ENCODE measurements at places on chromosomes 7 and 10. TPM values are rescaled to one million over a fixed set of nuclear protein-coding genes. Genes with fewer than 3 reads are reported as not detected.

DNA sequence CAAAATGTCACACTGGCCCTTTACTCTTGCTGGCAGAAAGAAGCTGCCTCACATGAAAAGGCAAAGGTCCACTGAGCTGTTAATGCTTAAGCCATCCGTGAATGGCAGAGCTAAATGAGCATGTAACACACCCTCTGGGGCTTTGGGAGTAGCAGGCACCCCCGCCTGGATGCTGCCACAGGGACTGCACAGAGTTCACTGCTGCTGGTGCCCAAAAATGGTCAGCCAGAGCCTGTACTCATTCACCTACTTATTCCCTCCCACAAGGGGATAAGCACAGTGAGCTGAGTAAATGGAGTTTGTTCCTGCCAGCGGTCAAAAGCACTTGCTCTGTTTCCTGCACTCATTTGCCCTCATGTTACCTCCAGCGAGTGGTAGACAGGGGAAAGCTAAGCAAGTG, 374.0 kb upstream of the STEAP1 start:
- no peak for DNase-seq
- H3K27me3 ChIP-seq = no peaks in the 10 kb centered on the region
- H3K27ac ChIP-seq = no peak overlapping the region
- no peaks in the 10 kb centered on the region for H3K4me1 ChIP-seq
- H3K36me3 ChIP-seq = no peaks in the 10 kb centered on the region
- H3K4me3 ChIP-seq = no peak overlapping the region

GRCh38 chr7:94003446-94004023, 620 bp downstream of the BET1 start:
- H3K4me3 ChIP-seq = peak overlapping the region; percentile 97
- H3K27ac ChIP-seq = peak overlapping the region; percentile 97
- DNase-seq = no peak
- peaks cover 4% of the 10 kb centered on the region for H3K27me3 ChIP-seq
- H3K4me1 ChIP-seq = peaks cover 35% of the 10 kb centered on the region
- peaks cover 2% of the 10 kb centered on the region for H3K36me3 ChIP-seq

- no peak overlapping the region for H3K27ac ChIP-seq
- H3K36me3 ChIP-seq = no peaks in the 10 kb centered on the region
- H3K27me3 ChIP-seq = peaks cover 27% of the 10 kb centered on the region
- no peak overlapping the region for H3K4me3 ChIP-seq
- DNase-seq = peak; percentile 27
Observed at GRCh38 chr10:43671659-43672531, 23.2 kb upstream of the ZNF32 start.

DNA sequence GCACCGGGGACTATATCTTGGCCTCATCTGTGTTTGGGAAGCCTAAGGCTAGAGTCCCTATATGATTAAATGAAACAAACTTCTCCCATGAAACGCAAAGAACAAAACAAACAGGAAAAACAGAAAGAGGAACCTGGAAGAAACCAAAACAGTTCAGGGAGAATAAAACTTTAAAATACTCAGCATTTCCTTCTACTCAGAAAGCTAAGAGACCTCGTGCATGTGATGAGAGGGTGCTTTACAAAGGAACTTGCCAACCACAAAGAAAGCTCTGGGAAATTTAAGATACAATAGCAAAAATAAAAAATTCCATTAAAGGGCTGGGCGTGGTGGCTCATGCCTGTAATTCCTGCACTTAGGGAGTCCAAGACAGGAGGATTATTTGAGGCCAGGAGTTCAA, 6.9 kb downstream of the PILRA start:
- H3K27ac ChIP-seq = no peak overlapping the region
- peaks cover 5% of the 10 kb centered on the region for H3K4me1 ChIP-seq
- no peak overlapping the region for H3K4me3 ChIP-seq

- no peak overlapping the region for H3K27ac ChIP-seq
- H3K4me3 ChIP-seq = no peak overlapping the region
- H3K27me3 ChIP-seq = peaks cover 14% of the 10 kb centered on the region
- DNase-seq = no peak
Observed at GRCh38 chr7:116699722-116700120, 27.7 kb downstream of the MET start.

DNA sequence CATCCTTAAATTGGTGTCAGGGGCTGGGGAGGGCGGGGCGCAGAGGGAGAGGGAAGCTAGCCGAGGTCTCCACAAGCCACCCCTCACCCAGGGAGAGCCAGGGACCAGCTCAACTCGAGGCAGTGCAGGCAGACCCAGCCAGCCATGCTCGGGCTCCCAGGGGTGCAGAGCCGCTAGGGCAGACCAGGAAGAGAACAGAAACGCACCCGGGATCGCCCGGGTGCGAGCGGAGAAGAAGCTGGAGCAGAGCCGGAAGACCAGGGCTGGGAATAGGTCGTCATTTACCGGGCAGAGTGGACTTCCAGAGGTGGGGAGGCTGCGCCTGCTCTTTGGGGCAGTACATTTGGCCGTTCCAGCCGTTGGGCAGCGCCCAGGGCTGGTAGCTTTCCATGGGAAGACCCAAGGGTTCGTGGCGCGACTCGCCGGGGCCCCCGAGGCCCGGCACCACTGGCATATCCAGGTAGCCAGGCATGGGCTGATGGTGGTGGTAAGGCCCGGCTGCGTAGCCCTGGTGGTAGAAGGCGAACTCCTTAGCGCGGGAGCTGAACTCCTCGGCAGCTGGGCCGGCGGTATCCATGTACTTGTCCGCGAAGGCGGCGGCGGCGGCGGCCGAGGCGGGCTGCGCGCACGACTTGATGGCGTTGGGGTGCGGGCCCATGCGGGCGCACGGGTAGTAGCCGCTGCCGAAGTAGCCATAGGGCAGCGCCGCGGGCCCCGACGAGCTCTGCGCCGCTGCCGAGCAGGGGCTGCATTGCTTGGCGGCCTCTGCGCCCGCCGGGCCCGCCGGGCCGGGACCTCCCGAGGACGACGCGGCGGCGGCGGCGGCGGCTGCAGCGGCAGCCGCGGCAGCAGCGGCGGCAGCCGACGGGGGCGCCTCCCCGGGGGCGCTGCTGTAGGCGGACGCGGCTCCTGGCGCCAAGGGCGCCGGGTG, 755 bp downstream of the HOXA13 start:
- peak overlapping the region; percentile 81 for H3K27ac ChIP-seq
- H3K4me3 ChIP-seq = no peak overlapping the region

DNA sequence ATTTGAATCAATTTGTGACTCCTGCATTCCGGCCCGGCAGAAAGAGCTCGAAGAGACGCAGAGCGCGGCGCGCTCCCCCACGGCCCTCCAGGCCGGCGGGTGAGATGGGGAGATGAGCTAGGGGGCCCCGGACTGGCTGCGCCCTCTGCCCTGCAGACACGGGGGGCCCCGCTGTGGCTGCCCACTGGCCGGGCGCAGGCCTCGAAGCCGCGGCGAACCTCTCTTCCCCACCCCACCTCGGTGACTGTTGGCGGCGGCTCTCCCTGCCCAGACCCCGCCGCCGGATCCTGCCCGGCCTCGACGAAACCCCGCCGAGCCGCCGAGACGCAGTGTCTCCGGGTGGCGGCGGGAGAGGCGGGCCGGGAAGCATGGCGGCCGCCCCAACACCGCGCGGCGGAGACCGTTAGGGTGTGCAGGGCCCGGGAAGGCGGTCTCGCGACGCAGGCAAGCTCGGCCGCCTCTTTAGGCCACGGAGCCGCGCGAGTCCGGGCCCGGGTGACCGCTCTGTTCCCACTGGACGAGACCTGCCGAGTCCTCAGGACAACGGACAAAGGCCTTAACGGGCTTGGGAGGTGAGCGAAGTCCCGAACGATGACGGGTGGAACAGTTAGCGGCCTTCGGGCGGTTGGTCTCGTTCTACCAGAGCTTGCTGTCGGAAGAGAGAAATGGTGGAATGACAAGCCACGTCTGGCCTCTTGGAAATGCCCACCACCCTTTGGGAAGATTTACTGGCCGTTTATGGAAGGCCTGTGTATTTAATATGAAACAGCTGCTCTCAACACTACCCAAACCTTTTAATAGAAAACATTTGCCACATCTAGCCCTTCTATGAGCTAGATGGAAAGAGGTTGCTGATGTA, 24.3 kb downstream of the NUP42 start:
- H3K27me3 ChIP-seq = peaks cover 27% of the 10 kb centered on the region
- peaks cover 27% of the 10 kb centered on the region for H3K36me3 ChIP-seq
- H3K27ac ChIP-seq = no peak overlapping the region
- peak overlapping the region; percentile 24 for H3K4me3 ChIP-seq

DNA sequence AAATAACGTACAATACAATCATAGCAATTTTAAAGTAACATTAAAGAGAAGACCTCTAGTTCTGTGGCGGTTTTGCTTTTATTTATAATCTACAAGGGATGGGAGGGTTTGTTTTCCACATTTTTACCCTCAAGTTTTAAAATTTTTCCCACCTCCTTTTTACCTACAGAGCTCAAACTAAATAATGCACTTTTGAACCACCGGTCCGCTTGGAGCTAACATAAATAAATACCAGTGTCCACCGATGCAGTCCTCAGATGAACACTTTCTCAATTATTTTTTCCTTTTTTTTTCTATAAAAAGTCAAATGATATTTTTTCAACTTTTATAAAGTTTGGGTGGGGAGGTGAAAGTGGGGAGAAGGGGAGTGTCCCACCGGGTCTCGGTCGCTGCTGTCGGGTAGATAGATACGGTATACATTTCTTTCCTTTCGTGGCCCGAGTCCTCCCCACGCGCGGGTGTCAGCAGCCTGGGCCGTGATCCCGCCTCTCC, 3.3 kb downstream of the ZNF503 start:
- no peak overlapping the region for H3K27ac ChIP-seq
- peaks cover 60% of the 10 kb centered on the region for H3K27me3 ChIP-seq
- no peak for DNase-seq

GRCh38 chr7:111517549-111517951, 44.7 kb downstream of the IMMP2L start:
- no peak overlapping the region for H3K4me3 ChIP-seq
- no peak overlapping the region for H3K27ac ChIP-seq
- no peaks in the 10 kb centered on the region for H3K4me1 ChIP-seq
- H3K27me3 ChIP-seq = no peaks in the 10 kb centered on the region
- peaks cover 1% of the 10 kb centered on the region for H3K36me3 ChIP-seq

DNA sequence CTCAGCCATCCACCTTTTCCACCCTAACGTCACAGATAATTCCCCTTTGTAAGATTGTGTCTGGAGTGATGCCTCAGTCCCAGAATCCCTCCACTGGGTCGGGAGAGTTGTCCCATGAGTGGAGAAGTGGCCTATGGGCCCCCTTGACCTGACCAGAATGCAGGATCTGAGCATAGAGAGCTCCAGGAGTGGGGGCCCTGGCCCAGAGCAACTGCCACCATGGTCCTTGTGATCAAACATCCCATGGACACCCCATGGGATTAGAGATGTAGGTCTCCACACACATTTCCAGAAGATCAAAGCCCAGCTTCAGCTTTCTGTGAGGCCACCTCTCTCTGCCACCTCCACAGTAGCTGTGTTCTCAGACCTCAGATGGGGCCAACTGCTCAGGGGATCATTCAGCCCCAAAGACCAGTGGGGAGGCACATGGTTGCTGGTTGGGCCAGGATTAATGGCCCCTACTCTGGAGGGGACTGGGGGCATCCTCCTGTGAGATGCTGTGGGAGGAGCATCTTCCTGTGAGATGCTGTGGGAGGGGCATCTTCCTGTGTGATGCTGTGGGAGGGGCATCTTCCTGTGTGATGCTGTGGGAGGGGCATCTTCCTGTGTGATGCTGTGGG, 28.5 kb upstream of the DPYSL4 start:
- H3K27ac ChIP-seq = peak overlapping the region; percentile 83
- peaks cover 2% of the 10 kb centered on the region for H3K27me3 ChIP-seq
- H3K36me3 ChIP-seq = peaks cover 4% of the 10 kb centered on the region
- peak; percentile 40 for DNase-seq

DNA sequence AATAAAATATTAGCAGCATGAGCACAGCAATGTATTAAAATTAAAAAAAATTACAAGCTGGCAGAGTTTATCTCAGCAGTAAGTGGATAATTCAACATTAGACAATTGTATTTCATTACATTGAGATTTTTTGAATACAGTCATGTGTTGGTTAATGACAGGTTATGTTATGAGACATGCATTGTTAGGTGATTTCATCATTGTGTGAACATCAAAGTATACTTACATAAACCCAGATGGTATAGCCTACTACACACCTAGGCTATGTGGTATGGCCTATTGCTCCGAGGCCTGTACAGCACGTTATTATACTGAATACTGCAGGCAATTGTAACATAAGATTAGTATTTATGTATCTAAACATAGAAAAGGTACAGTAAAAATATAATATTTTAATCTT, 29.7 kb downstream of the CCDC6 start:
- DNase-seq = no peak
- H3K27me3 ChIP-seq = no peaks in the 10 kb centered on the region
- H3K4me1 ChIP-seq = peaks cover 91% of the 10 kb centered on the region
- H3K36me3 ChIP-seq = peaks cover 34% of the 10 kb centered on the region

GRCh38 chr10:75612904-75613684, 181.7 kb downstream of the LRMDA start:
- H3K4me1 ChIP-seq = no peaks in the 10 kb centered on the region
- no peak for DNase-seq
- H3K36me3 ChIP-seq = no peaks in the 10 kb centered on the region
- H3K27ac ChIP-seq = no peak overlapping the region

- H3K36me3 ChIP-seq = peaks cover 26% of the 10 kb centered on the region
- H3K4me3 ChIP-seq = no peak overlapping the region
- H3K4me1 ChIP-seq = peaks cover 9% of the 10 kb centered on the region
- no peak overlapping the region for H3K27ac ChIP-seq
- no peak for DNase-seq
Observed at GRCh38 chr7:104133238-104133637, 74.6 kb downstream of the ORC5 start.

- no peaks in the 10 kb centered on the region for H3K4me1 ChIP-seq
- H3K36me3 ChIP-seq = no peaks in the 10 kb centered on the region
- H3K27ac ChIP-seq = no peak overlapping the region
- no peak overlapping the region for H3K4me3 ChIP-seq
Observed at GRCh38 chr7:15594461-15594860, 32.6 kb upstream of the AGMO start.

- no peak for DNase-seq
- no peaks in the 10 kb centered on the region for H3K36me3 ChIP-seq
- no peaks in the 10 kb centered on the region for H3K4me1 ChIP-seq
- peaks cover 7% of the 10 kb centered on the region for H3K27me3 ChIP-seq
Observed at GRCh38 chr7:26520483-26520882, 228.8 kb downstream of the SNX10 start.

GRCh38 chr7:56537477-56537876, 421.3 kb upstream of the NUPR2 start:
- no peaks in the 10 kb centered on the region for H3K27me3 ChIP-seq
- H3K4me3 ChIP-seq = no peak overlapping the region
- H3K36me3 ChIP-seq = no peaks in the 10 kb centered on the region
- DNase-seq = no peak
- no peaks in the 10 kb centered on the region for H3K4me1 ChIP-seq

DNA sequence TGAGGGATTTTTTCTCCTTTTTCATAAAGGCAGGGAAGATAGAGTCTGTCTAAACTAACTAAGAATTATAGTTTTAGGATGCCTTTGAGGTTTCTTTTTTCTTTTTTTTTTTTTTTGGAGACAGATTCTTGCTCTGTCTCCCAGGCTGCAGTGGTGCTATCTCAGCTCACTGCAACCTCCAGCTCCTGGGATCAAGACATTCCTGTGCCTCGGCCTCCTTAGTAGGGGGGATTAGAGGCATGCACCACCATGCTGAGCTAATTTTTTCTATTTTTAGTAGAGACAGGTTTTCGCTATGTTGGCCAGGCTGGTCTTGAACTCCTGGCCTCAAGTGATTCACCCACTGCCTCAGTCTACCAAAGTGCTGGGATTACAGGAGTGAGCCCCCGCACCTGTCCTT, 239.7 kb downstream of the KCND2 start:
- no peaks in the 10 kb centered on the region for H3K4me1 ChIP-seq
- H3K36me3 ChIP-seq = no peaks in the 10 kb centered on the region
- H3K27me3 ChIP-seq = no peaks in the 10 kb centered on the region
- H3K4me3 ChIP-seq = no peak overlapping the region

- H3K4me1 ChIP-seq = no peaks in the 10 kb centered on the region
- no peaks in the 10 kb centered on the region for H3K36me3 ChIP-seq
- H3K27me3 ChIP-seq = peaks cover 6% of the 10 kb centered on the region
- H3K27ac ChIP-seq = no peak overlapping the region
Observed at GRCh38 chr10:86613905-86614304, 40.4 kb upstream of the OPN4 start.

VSTM4 gene
- total RNA-seq = 0.20 TPM

SORBS1 gene
- 0.73 TPM for total RNA-seq

PRTFDC1 gene
- total RNA-seq = 0.57 TPM

CLCN1 gene
- not detected for total RNA-seq
